ENCODE measurements at places on chromosomes 13 and 19.
A peak's percentile ranks its signal among the peaks of the same experiment; 100 is the strongest.

DNA sequence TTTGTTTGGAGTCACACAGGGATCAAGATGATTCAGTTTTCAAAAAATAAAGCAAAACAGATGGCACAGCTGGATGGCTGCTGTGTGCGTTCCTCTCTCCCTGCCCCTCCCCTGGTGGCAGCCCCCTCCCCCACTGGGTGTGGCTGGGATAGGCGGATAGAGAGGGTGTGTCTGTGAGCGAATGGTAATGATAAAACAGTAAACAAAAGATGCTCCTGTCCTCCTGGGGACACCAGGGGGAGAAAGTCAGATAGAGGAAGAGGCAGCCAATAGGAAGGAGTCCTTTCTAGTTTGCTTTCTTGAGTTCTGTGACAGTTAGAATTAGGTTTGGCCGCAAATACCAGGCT, 6.5 kb downstream of the TMEM255B start:
- no peak for DNase-seq

GRCh38 chr13:77537289-77537919, 1.9 kb downstream of the SCEL start:
- no peak for DNase-seq

DNA sequence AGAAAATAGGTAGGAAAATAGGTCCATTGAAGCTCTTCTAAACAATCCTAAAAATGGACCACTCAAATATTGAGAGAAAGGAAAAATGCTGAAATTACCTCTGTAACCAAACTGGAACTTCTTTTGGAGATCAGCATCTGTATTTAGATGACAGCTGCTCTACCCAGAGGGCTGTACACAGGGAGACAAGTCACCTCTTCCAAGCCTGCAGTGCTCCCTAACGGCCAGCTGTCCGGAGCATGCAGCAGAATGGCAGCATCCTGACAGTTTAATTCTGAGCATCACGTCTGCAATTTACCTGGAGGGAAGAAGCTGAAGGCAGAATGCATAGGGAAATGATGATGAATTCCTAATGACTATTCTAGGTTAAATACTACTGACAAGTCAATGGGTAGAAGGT, 62.8 kb upstream of the DIAPH3 start:
- no peak for DNase-seq

- no peak for DNase-seq
Observed at GRCh38 chr19:52695996-52696395, 38.8 kb downstream of the ZNF611 start.

DNA sequence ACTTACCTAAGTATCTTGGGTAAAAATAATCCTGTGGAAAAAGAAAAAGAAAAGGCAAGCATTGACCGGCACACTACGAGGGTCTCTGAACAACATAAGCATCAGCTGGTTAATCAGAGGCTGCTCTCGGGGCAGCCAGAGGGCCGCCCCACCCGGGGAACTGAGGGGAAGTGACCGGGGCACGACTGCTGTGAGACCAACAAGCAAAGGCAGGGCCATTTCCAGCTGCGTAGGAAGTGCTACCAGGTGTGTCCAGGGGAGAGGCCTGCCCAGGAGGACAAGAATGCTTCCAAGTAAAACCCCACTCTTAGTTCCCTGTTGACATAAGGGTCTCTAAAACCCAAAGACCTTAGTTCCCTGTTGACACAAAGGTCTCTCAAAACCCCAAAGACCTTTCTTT, 15.9 kb downstream of the GAS6 start:
- DNase-seq = no peak

DNA sequence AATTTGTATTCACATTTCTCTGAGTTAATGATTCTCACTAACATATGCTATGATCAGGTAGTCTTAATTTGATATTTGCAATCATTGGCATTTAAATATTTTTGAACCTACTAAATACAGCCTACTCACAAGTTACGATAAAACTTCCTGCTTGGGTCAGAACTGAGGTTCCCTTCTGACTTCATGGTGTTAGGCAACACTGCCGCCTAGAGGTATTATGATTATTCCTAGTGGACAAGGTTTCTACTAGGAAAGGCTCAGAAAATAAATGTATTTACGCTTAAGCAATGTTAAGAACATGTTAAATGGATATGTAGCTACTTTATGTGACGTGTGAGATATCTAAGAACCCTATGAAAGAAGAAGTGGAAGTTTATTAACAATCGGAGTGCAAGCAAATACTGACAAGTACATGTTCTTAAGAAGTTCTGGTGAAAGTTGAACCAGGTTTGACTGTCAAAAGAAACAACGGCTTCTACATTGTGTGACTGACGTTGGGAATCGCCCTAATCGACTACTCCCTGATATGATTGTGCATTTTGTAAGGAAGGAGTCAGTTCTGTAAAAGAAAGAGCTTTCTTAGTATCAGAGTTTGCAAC, 1395.8 kb downstream of the SLITRK5 start:
- no peak for DNase-seq

DNA sequence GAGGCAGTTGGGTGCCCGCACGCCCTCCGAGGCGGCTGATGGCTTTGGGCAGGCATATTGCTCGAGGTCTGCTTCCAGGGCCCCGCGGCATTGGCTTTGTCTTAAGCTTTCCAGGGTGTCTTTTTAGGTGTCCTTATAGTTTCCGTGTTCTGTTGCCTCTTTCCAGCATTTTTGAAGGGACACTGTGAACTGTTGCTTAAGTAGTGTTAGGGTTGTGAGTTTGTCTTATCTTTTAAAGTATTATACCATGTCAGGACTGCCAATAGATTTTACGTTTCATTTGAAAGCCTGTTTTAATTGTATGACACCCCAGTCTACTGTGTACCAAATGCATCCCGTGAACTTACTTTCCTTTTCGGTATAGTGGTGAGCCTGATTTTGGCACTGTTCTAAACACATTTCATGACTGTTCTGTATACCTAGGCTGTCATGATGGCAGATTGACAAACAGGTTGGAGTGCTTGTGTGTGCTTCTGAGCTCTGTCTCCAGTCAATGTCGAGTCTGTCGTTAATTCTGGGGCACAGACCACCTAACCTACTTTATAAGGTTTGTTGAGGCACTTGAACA, 656 bp downstream of the PCCA start:
- DNase-seq = no peak

DNA sequence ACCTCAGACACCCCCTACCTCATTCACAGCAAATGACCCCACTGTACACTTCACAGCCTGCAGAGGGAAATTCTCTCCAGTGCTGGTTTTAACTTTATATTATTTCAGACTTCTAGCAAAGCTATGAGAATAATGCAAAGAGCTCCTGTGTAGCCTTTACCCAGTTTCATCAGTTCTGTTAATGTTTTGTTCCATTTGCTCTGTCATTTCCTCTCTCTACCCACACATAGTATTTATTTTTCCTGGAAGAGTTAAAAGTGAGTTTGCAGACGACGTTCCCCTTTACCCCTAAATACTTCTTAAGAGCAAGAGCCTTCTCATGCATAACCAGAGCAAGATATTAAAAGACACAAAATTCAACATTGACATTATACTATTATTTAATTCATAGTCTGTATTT, 49.9 kb upstream of the ADGRE1 start:
- no peak for DNase-seq

DNA sequence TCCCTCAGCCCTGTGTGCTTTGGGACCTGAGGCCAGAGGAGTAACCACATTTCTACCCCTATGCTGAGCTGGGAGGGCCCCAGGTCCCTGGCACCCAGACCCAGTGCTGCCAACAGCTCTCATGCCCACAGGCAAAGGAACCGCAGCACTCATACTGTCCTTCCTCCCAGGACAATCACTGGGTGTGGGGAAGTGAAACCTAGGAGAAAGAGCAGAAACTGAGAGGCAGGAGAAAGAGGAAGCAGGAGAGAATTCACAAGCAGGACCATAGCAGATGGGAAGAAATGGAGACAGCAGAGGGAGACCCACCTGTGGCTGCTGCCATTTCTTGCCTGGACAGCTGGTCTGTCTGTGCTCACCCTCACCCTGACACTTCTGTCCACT, 18.9 kb downstream of the CCDC97 start:
- DNase-seq = no peak

DNA sequence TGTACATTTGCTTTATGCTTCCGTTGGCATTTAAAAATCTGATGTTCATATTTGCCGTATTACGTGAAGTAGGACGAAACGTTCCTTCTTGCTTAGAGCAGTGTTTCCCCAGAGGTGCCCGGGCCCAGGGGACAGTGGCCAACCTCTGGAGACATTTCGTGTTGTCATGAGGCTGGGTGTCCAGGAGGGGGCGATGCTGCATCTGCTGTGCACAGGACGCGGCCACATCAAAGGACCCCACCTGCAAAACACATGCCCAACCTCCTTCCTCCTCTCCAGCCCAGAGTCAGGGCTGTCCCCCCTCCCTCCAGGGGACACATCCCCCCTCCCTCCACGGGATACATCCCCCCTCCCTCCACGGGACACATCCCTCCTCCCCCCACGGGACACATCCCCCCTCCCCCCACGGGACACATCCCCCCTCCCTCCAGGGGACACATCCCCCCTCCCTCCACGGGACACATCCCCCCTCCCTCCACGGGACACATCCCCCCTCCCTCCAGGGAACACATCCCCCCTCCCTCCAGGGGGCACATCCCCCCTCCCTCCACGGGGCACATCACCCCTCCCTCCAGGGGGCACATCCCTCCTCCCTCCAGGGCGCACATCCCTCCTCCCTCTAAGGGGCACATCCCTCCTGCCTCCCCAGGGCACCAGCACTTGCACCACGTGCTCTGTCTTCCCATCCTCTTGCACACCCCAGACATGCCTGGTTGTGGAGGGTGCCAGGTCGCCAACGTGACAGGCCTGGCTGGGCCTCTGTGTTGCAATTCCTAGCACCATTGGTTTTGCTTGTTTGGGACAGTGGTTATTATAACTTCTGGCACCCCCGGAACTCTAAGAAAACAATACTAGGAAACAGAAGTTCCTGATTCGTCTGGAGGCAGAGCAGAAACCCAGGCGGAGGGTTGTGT, 46.7 kb downstream of the GAS6 start:
- DNase-seq = peak; percentile 92

DNA sequence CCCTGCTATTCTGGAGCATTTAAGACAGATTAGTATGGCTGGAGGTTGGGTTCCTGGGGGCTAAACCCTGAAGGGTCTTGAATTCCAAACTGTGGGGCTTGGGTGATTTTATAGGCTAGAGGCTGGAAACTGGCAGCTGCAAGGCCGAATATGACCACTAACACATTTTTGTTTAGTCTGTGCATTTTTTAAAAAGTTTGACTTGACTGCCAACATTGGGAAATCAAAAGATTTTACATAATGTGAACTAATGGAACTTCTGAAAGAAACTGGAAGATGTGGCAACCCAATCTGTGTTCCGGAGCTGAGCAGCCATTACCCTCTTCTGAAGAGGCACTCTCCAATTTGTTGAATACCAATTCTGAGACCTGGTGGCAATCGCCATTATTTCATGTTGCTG, 5.1 kb downstream of the ZNF784 start:
- DNase-seq = no peak

GRCh38 chr19:11821474-11822109, 7.5 kb downstream of the ZNF440 start:
- no peak for DNase-seq

DNA sequence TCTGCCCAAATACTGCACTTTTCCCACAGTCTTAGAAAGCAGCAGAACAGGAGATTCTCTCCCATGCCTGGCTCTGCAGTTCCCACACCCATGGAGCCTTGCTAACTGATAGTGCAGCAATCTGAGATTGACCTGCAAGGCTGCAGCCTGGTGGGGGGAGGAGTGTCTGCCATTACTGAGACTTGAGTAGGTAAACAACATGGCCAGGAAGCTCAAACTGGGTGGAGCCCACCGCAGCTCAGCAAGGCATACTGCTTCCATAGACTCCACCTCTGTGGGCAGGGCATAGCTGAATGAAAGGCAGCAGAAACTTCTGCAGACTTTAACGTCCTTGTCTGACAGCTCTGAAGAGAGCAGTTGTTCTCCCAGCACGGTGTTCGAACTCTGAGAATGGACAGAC, 358.5 kb upstream of the PCDH9 start:
- DNase-seq = no peak

- peak; percentile 19 for DNase-seq
Observed at GRCh38 chr13:112891477-112892401, 77.3 kb upstream of the MCF2L start.

DNA sequence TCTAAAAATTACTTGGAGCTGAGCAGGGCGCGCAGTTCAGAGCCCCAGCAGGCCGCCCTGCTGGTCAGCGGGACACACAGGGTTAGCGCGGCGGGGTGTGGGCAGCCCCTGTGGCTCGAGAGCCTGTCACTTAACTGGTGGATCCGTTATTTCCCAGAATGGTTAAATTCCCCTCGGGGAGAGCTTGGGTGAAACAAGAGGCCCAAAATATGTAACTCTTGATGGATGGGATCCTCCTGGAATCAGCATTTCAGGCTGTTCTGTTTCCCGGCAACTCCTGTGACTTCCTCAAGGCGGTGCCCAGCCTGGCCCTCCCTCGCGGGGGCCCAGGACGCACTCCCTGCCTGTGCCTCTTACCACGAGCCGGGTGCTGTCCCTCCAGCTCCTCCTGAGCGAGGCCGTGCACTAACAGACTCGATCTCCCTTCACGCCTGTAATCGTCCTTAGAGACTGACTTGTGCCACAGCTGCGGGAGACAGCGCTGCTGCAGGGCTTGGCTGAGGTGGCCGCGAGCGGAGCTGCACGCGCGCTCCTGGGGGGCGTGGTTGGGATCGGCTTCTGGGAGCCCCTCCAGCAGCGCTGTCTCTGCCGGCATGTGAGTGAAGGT, 9.7 kb downstream of the PTBP1 start:
- no peak for DNase-seq

DNA sequence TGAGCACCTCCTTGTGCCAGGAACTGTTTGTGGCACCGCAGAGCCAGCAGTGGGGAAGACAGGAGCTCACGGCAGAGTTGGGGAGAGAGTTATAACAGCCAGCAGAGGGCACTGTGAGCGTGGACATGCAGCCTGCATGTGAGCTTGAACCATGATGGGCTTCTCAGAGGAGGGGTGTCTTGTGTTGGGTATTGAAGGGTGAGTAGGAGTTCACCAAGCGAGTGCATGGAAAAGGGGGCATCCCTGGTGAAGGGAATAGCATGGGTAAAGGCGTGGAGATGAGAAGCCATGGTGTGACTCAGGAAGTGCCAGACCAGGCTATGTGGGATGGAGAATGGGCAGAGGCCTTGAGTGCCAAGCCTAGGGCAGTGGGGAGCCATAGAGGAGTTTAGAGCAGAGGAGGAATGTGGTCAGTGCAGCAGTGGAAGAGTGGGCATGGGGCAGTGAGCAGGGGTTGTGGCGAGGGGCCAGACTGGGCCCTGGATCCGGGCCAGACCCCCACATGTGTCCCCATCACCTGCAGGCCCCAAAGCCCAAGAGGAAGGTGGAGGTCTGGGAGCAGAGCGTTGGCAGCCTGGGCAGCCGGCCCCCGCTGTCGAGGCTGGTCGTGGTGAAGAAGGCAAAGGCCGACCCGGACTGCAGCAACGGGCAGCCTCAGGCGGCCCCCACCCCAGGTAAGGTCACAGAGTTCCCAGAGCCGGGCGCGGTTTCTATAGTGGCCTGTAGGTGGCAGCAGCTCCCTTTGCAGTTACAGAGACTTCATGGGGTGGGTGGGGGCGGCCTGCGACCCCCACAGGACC, 11.8 kb upstream of the SHD start:
- DNase-seq = peak; percentile 72

DNA sequence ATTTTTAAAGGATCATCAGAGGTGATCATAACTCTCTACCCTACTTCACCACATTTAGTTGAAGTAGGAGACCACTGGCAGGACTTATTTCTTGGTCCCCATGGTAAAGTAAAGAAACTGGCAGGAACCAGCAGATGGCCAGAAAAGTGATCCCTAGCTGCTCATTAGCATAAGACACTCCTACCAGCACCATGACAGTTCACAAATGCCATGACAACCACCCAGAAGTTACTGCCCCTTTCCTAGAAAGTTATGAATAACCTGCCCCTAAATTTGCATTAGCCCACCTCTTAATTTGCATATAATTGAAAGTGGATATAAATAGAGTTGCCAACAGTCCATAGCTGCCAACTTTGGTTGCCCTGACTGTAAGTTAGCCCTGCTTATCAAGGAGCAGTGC, 18.4 kb upstream of the RUBCNL start:
- no peak for DNase-seq

All from Right ventricle myocardium superior (tissue), 1 donor.